ENCODE measurements at places on chromosomes 4 and X.

DNA sequence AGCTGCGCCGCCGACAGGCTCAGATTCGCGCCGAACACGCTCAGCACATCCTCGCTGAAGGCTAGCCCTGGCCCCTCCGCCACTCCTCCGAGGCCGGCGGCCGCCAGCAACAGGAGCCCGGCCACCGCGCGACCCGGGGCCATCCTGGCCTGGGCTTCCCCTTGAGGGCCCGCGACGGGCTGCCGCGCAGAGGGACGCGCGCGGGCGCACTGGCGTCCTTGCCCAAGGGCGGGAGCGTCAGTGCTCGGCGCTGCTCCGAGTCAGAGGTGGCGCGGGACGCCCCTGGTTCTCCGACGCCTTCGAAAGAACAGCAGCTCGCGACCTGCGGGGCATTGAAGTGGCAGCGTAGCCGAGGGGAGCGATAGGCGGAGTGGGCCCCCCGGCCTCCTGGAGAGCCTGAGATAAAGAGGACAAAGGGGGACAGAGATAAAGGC is 745 bp downstream of the SLC39A8 start:
- DNase-seq: peak; percentile 60

- no peak for DNase-seq
Measured at GRCh38 chr4:86031927-86032326, 327.9 kb downstream of the MAPK10 start.

- DNase-seq: peak; percentile 11
Measured at GRCh38 chr4:140637836-140638235, 69.1 kb upstream of the UCP1 start.

DNA sequence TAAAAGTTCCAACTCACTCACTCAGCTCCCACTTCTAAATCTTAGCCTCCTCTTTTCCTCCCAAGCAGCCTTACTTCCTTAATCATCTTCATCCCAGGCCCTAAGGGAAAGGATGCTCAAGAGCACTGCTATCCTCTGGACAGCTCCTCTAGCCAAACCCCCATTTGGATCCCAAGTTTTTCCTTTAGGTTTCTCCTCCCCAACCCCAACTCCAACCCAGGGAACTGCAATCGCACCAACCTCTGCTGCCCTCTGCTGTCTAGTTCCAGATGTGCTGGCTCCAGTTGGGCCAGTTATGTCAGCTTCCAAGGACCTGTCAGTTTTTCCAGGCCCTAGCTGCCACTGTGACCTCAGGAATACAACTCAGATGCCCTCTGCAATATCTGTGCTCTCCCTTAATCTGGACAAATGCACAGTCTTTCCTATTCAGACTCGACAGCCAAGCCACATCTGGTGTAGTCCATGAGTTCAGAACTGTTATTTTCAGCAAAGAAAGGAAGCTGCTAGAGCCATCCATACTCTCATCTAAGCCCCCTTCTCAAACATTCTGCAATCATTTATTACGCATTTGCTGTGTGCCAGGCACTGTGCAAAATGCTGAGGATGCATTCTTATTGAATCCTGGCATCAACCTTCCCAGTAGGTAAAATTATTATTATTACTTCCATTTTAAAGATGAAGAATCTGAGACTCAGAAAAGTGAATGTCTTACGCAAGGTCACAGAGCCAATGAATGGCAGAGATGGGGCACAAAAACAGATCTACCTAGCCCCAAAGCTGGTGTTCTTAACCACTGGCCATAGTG is 12.3 kb upstream of the XPNPEP2 start:
- DNase-seq: peak; percentile 43

DNA sequence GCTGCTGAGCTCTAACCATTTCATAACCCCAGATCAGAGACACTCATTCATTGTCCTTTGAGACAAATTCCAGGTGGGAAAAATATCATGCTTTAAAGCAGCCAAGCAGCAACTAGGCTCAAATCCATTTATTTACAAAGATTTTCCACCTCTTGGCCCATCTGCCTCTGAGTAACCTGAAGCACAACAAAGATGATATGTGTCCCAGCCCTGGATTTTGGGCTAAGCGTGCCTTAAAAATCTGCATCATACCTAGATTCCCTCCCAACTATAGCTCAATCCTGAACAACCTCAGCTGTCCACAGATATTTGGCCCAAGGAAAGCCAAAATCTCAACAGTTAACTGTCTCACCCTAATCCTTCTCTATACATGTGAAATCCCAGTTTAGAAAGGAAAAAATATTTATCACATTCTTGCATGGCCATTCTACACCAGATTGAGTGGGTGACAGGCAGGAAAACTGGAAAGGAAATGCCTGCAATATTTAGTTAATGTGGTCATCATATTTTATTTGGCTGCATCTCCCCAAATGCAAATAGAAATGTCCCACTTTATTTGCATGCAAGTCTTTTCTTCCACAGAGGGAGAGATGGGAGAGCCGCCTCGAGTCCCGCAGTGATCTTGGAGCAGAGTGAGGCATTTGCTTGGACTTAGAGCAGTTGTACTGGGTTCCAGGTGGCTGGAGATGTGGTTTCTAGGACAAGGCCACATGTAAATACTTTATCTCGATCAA is 146.4 kb upstream of the EOLA2 start:
- DNase-seq: no peak

GRCh38 chr4:104248726-104249125 is 246.0 kb downstream of the CXXC4 start:
- DNase-seq: no peak

GRCh38 chr4:114072781-114073180 is 93.3 kb upstream of the ARSJ start:
- no peak for DNase-seq

GRCh38 chr4:95426455-95426854 is 122.3 kb downstream of the UNC5C start:
- no peak for DNase-seq

DNA sequence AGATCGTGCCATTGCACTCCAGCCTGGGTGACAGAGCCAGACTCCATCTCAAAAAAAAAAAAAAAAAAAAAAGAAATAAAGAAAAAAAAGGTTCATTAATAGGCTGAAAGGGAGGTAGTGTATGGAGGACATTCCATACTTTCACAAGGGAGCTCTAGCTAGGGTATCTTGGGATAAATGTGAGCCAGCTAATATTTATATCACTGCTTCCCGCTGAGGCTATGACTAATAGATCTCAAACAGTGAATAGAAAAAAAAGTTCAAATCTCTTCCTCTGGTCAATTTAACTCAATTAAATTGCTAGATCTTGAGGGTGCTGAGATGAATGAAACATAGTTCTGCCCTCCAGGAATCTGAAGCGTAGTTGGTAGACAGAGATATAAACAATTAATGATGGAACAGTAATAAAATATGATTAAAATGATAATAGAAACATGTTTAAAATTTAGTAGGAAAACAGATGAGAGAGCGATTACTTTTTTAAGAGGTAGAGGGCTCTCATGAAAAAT is 55.7 kb upstream of the SHISA3 start:
- DNase-seq: no peak

DNA sequence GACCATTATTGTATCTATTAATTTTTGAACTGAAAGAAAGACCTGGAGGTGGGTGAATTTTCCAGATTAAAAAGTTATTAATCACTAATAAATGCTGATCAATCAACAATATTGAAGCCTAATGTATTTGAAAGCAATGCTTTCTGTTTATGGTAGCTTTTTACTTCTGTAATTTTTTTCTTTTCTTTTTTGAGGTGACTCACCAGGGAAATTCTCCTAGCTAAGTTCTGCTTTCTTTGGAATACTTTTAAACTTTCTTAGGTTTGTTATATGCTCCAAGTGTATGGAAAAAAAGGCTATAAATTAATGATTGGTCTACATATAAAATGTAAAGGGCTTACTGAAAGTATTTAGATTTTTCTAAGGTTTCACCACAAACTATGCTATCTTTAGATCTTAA is 94.2 kb downstream of the MBNL3 start:
- no peak for DNase-seq

DNA sequence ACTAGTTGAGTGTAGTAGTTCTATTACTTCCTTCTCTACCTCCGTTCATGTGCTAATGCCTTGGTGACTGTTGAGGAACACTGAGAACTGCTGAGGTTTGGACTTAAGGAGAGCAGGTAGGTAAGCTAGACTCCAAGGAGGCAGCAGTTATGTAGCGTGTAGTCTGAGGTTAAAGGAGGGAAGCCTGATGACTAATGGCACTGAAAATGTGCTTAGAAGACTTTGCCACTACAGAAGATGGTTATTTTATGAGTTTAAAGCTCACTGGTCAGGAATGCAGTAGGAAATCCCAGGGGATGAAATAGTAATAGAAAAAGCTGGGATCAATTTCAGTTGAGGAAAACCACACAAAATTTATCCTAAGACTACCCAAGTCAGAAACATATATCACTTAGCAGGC is 1077.3 kb downstream of the RAPGEF2 start:
- DNase-seq: no peak

- DNase-seq: no peak
Measured at GRCh38 chrX:154821523-154821922, 12.9 kb downstream of the SMIM9 start.

DNA sequence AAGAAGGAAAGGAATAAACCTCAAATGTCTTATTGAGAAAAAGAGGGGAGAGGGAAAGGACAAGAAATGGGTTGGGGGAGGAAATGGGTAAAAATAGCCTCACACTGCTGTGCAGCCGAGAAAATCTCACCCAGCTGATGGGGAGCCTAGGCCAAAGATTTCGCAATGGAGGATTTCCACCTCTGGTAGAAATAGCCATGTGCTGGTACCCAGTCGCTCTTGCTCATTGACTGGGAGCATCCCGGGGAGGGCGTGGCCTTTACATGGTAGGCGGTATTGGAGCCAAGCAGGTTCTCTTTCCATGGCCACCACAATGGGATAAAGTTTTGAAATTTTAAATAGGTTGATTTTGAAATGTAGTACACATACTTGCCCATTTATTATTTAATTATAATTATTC is 255.1 kb upstream of the LDB2 start:
- no peak for DNase-seq

GRCh38 chrX:109632906-109633504 is 8.0 kb upstream of the KCNE5 start:
- no peak for DNase-seq

DNA sequence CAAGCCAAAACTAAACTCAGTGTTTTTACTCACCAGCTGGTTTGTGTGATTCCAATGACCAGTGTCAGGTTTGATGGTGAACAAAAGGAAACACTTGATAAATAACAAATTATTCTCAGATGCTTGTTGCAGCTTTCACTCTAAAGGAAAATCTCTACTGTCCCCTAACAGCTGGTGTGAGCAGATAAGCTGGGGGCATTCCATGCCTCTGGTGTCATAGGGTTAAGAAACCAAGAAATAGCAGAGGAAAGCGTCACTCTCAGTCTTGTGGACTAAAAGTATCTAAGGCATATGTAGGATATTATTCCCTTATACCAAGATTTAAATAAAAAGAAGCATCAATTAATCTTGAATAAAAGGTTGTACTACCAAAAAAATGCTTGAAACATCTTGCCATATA is 24.3 kb downstream of the TRPC5 start:
- DNase-seq: no peak

DNA sequence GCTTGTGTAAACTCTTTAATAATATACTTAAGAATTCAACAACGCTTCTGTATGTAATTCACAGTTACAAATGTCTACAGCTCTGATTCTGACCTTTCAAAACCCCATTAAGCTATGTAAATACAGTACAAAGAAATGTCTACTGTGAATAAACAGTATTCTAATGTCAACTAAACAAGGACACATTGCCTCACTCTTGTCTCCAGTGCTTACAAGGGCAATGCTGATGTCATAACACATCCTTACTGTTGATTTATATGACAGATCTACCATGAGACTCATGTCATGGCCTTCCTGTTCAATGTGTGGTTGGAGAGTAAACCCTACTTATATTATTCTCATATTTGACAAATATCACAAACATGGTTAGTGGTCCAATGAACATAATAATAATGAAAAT is 256.1 kb upstream of the ADGRL3 start:
- DNase-seq: no peak

DNA sequence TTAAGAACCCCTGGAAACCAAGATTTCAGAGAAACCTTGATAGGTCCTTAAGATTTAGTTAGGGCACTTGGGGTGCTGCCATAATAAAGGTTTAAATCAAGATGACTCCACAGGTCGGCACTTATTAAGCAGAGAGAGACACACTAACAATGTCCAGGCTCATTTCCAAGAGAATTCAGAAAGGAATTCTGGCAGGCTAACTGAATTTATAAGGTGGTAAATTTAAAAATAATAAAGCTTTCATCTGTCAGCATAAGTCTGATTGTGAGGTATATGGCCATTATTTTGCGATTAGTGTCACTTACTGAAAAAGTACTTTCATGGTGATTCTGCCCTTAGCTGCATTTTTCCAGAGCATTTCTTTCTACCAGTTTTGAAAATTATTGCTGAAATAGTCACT is 472.7 kb downstream of the ARAP2 start:
- no peak for DNase-seq

GRCh38 chr4:128775916-128776315 is 33.6 kb upstream of the JADE1 start:
- no peak for DNase-seq

DNA sequence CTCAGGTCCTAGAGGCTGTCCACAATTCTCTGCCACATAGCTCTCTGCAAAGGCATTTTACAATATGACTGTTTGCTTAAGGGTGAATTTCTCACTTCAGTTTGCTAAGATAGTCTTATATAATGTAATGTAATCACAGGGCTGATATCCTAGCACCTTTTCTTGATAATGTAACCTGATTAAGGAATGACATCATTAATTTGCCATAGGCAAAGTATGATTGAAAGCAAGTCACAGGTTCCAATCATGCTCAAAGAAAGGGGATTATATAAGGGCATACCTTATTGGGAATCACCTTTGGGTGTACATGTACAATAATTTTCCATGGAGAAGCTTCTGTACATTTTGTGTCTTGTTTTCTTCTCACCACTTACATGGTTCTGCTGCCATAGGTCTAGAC is 18.9 kb downstream of the GNRHR start:
- no peak for DNase-seq

DNA sequence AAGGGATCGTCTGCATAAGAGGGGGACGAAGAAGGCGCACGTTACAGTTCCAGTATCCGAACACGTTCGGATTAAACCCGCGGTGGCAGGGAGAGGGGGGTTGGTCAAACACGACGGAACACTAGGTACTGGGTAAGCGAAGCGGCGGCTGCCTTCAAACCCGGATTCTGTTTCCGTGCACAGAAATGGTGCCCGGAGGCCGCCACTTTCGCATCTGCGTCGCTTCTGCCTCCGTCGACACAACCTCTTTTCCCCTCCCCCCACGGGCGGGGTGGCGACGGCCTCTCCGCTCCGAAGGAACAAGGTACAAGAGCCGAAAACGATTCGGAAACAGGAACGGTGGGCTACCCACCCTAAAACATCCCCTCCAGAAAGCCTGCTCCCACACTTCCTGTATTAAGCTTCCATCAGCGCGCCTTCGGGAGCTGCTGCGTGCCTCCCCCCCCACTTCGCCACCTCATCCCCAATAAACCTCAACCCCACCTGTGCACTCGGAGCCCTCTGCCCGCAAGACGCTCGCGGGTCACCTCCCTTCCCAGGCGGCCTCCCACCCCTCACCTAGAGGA is 667 bp downstream of the G3BP2 start:
- peak; percentile 63 for DNase-seq

DNA sequence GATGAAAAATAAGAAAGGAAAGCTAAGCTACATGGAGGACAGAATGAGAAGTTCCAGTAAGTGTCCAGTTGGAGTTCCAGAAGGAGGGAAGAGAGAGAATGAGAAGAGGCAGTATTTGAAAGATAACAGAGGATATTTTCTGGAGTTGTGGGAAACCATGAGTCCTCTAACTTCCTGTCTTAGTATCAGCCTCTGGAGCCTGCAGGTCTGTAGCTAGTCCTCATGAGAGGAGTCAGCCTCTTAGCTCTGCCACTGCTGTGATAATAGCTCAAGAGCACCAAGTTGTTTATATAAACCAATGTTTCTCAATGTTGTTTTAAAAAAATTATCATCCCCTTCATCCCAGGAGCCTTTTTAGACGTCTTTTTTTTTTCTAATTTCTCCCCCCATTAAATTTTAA is 2.4 kb upstream of the PLAC1 start:
- DNase-seq: no peak
